Heart right ventricle (tissue), 16 donors: ENCODE measurements at places on chromosomes 3 and 15. TPM values are rescaled to one million over a fixed set of nuclear protein-coding genes. Genes with fewer than 3 reads are reported as not detected.
A peak's percentile ranks its signal among the peaks of the same experiment; 100 is the strongest.

DNA sequence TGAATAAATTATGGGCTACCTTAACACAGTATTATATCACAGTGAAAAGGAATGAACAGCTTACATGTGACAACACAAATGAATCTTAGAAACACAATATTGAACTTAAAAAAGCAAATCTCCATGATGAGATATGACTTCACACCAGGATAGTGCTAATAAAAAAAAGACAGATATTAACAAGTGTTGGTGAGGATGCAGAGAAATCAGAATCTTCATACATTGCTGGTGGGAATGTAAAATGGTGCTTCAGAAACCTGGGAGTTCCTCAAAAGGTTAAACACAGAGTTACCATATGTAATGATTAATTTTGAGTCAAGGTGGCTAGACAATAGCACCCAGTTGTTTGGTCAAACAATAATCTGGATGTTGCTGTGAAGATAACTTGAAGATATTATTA lies 51.4 kb downstream of the HSPBAP1 start:
- DNase-seq: no peak
- no peaks in the 10 kb centered on the region for H3K36me3 ChIP-seq
- no peak overlapping the region for H3K4me3 ChIP-seq
- H3K27ac ChIP-seq: no peak overlapping the region

DNA sequence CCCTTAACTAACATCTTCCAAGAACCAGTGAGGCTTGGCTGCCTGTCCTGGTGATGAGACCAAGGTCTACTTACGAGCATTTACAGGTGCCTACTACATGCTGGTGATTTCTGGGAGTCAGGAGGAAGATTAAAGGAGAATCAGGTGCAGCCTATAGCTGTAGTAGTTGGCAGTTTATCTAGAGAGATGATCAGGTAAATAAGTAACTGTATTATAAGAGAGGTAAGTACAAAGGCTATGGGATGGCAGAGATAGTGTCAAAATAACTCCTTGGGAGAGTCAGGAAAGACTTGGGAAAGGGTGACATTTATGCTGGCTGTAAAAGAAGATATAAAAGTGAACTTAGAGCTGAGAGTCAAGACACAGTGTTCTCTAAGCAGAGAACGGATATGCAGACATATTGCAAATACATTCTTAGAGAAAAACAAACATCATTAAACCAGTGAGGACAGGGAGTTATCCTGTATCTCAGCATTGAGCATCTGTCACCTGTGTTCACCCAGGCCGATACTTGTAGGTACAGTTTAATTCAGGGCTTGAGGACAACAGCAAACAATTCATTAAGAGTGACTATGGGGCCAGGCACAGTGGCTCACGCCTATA lies 49.7 kb upstream of the ACP3 start:
- H3K4me3 ChIP-seq: no peak overlapping the region
- no peaks in the 10 kb centered on the region for H3K27me3 ChIP-seq
- H3K36me3 ChIP-seq: no peaks in the 10 kb centered on the region
- no peaks in the 10 kb centered on the region for H3K4me1 ChIP-seq

DNA sequence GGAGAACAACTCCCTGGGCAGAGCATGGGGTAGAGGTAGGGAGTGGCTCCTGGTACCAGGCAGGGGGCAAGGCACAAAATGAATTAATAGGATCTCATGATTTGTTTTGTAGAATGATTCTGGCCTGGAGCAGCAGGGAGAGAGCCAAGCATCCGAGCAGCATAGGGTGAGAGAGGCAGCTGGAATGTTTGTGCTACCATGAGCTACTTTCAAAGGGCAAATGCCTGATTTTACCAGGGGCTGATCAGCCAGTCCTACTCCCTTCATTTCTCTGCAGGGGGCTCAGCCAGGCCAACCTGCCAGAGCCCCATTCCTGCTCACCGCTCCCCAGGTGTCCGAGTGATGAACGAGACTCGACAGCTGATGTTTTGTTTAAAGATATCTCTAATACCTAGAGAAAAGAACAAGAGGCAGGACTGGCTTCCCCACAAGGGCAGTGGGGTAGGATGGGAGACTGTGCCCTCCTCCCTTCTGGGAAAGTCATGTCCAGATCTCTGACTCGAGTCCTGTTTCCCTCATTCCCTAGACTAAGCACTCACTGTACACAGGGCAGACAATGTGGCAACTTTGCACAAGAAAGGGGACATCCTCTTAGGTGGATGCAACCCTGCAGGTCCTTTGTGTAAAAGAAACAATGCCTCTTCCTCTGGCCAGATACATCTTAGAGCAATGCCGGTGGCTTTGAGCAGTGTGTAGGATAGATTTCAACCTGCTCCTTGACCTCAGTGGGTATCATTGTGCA lies 12.9 kb downstream of the DUOX2 start:
- no peak for DNase-seq
- no peak overlapping the region for H3K27ac ChIP-seq
- no peak overlapping the region for H3K4me3 ChIP-seq

- no peaks in the 10 kb centered on the region for H3K27me3 ChIP-seq
- no peak for DNase-seq
- H3K4me3 ChIP-seq: no peak overlapping the region
Measured at GRCh38 chr3:45772341-45773035, 23.8 kb downstream of the SLC6A20 start.

DNA sequence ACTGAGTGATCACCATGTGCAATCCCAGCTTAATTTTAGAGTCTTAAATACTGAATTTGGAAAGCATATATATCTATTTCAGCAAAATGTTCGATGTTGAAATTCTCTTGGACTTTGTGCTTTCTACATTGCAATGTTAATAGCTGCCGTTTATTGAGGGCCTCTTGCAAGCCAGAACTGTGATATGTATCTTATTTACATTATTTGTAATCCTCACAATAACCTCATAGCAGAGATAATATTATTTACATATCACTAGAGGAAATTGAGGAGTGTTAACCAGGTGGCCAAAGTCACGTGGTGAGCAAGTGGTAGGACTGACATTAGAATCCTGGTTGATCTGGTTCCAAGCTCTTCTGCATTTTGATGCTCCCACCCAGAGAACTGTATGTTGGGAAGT lies 254.1 kb downstream of the SLC9A9 start:
- H3K27me3 ChIP-seq: no peaks in the 10 kb centered on the region
- no peak overlapping the region for H3K4me3 ChIP-seq
- no peaks in the 10 kb centered on the region for H3K36me3 ChIP-seq
- no peak overlapping the region for H3K27ac ChIP-seq

DNA sequence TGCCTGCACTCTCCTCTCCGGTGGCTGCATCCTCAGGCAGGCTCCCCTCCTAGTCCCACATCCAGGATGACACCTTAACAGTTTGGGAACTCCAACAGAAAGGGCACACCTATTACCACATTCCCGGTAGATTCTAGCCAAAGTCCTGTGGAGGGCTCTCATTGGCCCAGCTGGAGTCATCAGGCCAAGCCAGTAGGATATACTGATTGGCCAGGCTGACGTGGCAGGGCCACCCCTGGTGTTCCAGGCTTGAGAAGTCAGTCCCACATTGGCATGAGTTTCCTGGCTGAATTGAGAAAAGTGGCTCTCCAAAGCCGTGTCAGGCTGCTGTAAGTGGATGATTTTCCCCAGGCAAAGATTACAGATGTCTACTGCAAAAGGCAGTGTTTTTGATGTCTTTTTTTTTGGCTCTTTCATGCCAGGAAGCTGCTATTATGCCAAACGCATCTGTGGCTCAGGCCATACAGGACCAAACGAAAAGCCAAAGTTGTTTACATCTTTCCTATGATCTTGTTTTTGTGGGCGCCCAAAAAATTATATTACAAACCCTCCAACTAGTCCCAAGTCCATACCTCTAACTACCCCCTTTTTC lies 6.6 kb upstream of the BLM start:
- no peak overlapping the region for H3K4me3 ChIP-seq
- no peaks in the 10 kb centered on the region for H3K4me1 ChIP-seq
- no peaks in the 10 kb centered on the region for H3K36me3 ChIP-seq
- no peak overlapping the region for H3K27ac ChIP-seq

- H3K4me1 ChIP-seq: peaks cover 8% of the 10 kb centered on the region
- peaks cover 31% of the 10 kb centered on the region for H3K36me3 ChIP-seq
- H3K27me3 ChIP-seq: no peaks in the 10 kb centered on the region
- H3K27ac ChIP-seq: no peak overlapping the region
- H3K4me3 ChIP-seq: no peak overlapping the region
Measured at GRCh38 chr3:43086460-43087165, 19.3 kb downstream of the POMGNT2 start.

GRCh38 chr15:67126551-67127330 lies 61.3 kb downstream of the SMAD3 start:
- peak overlapping the region; percentile 67 for H3K27ac ChIP-seq
- no peaks in the 10 kb centered on the region for H3K27me3 ChIP-seq
- no peaks in the 10 kb centered on the region for H3K36me3 ChIP-seq
- H3K4me1 ChIP-seq: peaks cover 90% of the 10 kb centered on the region
- DNase-seq: no peak

GRCh38 chr3:155026999-155027591 lies 53.0 kb upstream of the MME start:
- no peak overlapping the region for H3K4me3 ChIP-seq
- H3K36me3 ChIP-seq: no peaks in the 10 kb centered on the region
- no peaks in the 10 kb centered on the region for H3K4me1 ChIP-seq
- DNase-seq: no peak

- no peaks in the 10 kb centered on the region for H3K27me3 ChIP-seq
- H3K36me3 ChIP-seq: no peaks in the 10 kb centered on the region
- H3K4me1 ChIP-seq: no peaks in the 10 kb centered on the region
- H3K4me3 ChIP-seq: no peak overlapping the region
Measured at GRCh38 chr15:65329984-65330735, 25.7 kb downstream of the RNU5B-1 start.

DNA sequence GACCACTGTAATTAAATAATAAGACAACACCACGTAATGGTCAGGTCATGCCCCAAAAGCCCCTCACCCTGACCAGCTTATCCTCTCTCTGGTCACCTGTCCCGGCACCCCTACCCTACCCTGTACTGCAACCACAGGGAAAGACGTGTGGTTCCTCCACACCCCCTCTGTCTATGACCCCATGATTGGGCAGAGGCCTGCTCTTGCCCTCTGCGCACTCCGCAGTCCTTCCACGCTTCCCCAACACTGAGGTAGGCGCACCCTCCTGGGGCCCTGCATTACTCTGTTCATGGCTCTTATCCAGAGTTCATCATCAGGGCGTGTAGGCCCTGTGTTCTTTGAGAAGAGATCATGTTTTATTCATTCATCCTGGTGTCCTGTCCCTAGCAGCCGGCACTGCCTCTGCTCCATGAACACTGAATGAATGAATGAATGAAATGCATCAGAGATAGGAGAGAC lies 33.8 kb downstream of the MGLL start:
- H3K4me3 ChIP-seq: no peak overlapping the region
- no peak for DNase-seq
- H3K4me1 ChIP-seq: peaks cover 76% of the 10 kb centered on the region
- H3K27me3 ChIP-seq: no peaks in the 10 kb centered on the region

- no peaks in the 10 kb centered on the region for H3K4me1 ChIP-seq
- H3K4me3 ChIP-seq: no peak overlapping the region
- H3K36me3 ChIP-seq: no peaks in the 10 kb centered on the region
- H3K27ac ChIP-seq: no peak overlapping the region
Measured at GRCh38 chr3:76034649-76035048, 249.3 kb upstream of the ZNF717 start.

DNA sequence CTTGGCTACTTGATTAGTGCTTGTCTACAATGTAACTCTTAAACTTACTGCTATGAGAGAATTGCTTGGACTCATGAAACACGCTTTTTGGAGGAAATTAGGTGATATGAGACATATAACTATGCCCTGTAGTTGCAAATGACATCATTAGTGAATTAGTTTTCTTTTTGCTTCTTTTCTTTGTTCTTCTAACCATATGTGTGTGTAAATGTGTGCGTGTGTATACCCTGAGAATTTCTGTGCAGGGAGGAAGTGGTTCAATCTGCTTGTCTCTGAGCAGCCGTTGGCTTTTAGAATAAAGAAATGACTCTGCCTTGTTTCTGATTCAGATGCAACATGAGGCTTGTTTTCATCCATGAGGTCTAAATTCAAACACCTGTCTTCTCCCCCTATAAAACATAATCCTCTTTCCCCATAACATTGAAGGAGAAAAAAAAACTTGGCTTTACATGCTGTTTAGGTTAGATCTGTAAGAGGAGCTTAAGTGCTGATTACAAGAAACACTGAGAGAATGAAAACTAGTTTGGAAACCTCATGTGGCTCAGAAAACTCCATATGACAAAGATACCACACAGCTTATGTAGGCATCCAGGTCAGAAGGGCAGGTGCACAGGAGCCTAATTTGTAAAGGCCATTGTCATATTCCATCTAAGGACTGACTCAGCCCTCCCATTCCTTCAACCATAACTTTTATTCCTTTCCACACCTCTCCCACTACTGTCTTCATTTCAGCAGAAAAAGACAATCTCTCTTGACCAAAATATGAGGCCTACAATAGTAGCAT lies 30.5 kb upstream of the BLM start:
- no peak overlapping the region for H3K27ac ChIP-seq
- H3K27me3 ChIP-seq: no peaks in the 10 kb centered on the region
- H3K36me3 ChIP-seq: no peaks in the 10 kb centered on the region
- DNase-seq: no peak

DNA sequence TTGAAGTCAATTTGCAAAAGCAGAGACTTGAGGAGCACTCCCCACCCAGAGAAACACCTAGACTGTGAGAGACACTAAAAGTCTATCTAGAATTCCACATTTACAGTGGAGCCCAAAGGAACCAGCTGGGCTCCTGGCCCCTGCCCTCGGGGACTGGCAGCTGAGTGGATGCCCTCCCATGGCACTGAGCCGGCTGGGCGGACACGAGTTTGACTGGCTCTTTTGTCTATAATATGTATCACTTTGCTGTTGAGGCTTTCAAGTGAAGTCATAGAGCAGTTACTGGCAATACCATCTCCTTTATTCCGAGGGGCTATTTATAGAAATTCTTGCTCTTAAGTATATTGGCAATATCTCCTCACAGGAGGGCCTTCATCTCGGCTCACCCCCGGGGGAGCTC lies 65.8 kb upstream of the TNFAIP8L3 start:
- no peaks in the 10 kb centered on the region for H3K27me3 ChIP-seq
- H3K36me3 ChIP-seq: no peaks in the 10 kb centered on the region
- H3K4me1 ChIP-seq: peaks cover 15% of the 10 kb centered on the region
- no peak overlapping the region for H3K27ac ChIP-seq
- DNase-seq: no peak

CCDC54 gene
- not detected for total RNA-seq

NSMCE3 gene
- 5.9 TPM for total RNA-seq

FES gene
- 10.9 TPM for total RNA-seq

EXD1 gene
- total RNA-seq: not detected

DGKG gene
- 64.4 TPM for total RNA-seq

MST1R gene
- 3.8 TPM for total RNA-seq

SUCNR1 gene
- 2.4 TPM for total RNA-seq

BBX gene
- total RNA-seq: 36.7 TPM

LRTM1 gene
- total RNA-seq: not detected

THAP10 gene
- 7.0 TPM for total RNA-seq

SLC51A gene
- 0.52 TPM for total RNA-seq
